Ureter (tissue), 1 donor: ENCODE measurements at places on chromosomes 6 and 20.

GRCh38 chr6:40466986-40467539 lies 120.1 kb downstream of the LRFN2 start:
- DNase-seq, result no peak

GRCh38 chr6:157089258-157089657 lies 234.1 kb downstream of the TMEM242 start:
- no peak for DNase-seq

DNA sequence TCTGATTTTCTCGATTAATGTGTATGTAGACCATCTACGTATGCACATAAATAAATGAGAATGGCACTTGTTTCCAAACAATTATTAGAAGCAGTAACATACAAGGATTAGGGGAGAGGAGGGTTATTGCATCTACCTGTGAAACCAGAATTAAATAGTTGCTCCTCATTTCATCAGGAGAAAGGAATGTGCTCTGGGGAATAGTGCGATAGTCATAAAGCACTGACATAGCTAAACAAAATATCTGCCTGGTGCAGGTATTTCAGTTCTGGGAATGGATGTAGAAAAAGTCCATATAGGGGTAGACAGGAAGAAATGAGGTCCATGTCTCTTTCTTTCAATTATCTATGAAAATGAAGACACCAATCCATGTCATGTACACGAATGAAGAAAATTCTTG lies 1.6 kb upstream of the ID4 start:
- no peak for DNase-seq

DNA sequence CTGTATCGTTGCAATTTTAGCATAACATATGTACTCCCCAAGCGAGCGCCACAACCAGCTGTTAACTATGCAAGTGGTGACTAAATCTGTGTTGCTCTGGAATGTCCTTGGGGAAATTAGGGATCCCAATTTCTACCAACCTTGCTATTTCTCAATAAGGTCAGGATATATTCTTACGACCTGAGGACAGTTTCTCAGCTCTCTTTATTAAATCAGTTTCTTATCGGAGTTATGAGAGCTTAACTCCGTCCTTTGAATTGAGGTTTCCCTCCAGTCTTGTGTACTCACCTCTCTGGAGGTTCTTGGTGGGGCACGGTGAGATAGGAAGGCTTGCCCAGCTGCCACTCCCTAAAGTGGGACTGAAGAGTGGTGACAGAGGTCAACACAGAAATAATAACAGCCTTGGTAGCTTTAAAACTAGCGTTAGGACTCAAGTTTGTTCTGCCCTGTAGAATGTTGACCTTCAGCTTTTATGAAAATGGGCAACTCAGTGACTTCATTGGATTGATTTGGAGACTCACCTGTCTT lies 694 bp downstream of the MRPS18B start:
- DNase-seq, result no peak
